ENCODE measurements at places on chromosomes 2 and 18.
A peak's percentile ranks its signal among the peaks of the same experiment; 100 is the strongest.

DNA sequence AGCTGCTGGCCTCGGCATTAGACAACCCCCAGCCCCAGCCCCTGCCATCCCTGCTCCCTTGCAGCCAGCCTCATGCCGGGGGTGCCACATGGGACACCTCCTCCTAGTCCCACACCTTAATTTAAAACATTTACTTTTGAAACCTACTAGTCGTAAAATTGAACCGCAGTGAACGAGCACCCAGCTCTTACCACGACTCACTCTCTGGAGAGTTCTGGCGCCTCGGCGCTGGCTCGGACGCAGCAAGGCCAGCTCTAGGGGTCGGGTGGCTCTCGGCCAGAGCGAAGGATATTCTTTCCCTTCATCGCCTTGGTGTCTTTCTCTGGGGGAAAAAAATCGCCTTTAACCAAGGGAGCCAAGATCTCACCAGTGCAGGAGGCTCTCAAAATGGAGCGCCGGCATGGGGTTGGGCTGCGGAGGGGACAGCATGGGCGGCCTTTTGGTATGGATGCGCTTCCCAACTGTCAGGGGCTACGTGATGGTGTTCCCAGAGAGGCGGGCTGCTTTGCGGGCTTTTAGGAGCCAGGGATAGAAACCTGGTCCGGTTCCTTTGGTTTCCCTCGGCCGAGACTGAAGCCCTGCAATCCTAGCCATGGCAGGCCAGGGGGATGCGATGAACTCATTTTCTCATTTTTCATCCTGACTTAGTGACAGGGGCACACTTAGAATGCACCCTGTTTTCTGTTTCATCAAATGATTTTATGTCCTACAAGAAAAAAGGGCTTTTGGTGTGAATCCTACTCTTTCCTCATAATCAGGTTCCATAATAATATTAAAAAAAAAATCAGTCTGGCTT is 2.0 kb downstream of the HPCAL1 start:
- DNase-seq: no peak

DNA sequence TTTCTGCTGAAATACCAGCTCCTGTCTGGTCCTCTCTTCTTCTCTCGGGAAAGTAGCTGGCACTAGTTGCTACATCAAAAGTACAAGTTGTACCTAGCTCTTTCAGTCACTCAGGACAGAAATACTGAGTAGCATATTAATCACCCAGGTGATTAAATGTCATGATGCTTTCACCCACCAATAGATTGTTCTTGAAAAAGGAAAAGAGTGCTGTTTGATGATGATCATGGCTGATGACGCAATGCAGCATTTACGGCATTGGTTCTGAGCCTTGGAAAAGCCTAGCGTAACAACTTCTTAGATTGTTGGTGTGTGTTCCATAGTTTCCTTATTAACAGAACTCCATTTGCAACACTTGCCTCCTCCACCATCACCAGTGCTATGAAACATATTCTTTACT is 190.7 kb downstream of the CDH7 start:
- no peak for DNase-seq

- DNase-seq: no peak
Measured at GRCh38 chr2:66382091-66382490, 52.8 kb upstream of the MEIS1 start.

- peak; percentile 100 for DNase-seq
Measured at GRCh38 chr2:70142590-70143313, 48.1 kb downstream of the C2orf42 start.

DNA sequence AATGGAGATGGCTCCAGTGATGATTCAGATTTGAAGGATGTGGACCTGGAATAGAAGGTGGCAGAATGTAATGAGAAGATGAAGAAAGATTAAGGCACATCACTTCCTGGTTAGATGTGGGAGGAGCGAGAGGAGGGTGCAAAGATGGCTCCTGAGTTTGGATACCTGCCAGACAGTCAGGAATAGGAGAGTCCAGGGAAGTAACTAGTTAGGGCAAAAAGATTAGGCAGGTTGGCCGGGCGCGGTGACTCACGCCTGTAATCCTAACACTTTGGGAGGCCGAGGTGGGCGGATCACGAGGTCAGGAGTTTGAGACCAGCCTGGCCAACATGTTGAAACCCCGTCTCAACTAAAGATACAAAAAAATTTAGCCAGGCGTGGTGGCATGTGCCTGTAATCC is 5.6 kb downstream of the C2orf74 start:
- no peak for DNase-seq

GRCh38 chr18:741931-742512 is 29.6 kb upstream of the ENOSF1 start:
- peak; percentile 35 for DNase-seq

GRCh38 chr18:35822413-35822812 is 150.1 kb upstream of the RMP24 start:
- no peak for DNase-seq

DNA sequence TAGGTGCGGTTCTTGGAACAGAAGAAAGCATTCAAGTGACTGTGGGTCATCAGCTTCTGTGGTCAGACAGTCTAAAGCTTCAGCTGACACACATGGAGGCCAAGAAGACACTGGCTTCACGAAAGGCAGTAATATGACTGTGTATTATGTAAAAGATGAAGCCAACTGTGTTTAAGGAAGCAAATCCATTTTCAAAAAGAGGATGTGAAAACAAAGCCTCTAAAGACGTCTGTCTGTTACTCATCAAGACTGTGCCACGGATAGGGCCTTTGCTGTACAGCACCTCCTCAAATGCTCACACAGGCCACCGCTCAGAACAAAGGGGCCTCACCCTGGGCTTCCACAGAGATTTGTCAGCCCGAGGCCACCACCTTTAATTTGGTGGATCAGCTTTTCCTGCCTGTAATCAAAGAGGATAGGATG is 21.1 kb upstream of the TMEM163 start:
- DNase-seq: no peak

DNA sequence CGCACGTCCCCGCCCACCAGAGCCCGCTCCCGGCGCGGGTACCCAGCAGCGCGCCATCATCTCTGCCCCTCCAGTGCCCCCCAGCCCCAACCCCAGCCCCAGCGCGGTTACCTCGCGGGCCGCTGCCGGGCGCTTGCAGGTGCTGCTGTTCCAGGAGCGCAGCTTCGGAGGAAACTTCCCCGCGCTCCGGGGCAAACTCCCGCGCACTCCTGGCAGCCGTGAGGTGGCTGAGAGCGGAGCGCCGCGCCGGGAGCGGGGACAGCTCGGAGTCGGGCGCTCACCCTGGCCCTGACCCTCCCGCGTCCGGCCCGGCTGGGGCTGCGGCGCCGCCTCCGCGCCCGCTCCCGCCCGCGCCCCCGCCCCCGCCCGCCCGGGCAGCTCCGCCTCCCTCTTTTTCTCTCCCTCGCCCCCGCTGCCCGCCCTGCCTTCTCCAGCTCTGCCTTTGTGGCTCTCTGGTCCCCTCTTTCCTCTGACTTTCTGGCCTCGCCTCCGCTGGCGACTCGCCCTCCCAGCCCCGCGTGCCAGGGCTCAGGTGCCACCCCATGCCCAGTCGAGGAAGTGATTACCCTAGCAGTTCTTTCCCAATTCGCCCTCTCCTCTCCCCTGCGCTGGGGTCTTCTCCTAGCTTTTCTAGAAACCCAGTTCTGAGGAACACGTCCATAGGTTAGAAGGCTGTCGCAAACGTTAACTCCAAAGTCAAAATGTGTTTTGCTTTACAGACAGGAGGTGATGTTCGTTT is at the start of gene CHST9:
CHST9 (minus strand) TSS at position 284 of the 739 bp plus-strand sequence. CDS start 42,499 bp downstream, outside the sequence.
- DNase-seq: no peak

DNA sequence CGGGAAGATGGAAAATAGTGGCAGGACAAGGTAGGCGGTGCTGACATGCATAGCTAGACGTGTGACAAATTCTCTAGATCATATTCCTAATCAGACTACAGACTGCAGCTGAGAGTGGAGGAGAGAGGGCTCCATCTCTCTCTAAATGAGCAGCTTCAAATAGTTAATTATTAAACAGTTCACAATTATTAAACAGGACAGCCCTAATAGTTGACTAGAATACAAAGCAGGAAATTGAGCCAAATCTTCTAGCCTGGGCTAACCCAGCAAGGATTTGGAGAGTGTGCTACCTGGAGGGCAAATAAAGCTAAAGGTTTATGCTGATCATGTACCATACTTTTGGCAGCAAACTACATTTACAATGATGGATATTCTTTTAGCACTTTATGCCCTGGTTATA is 54.4 kb upstream of the CWC22 start:
- no peak for DNase-seq

GRCh38 chr2:119657466-119658145 is 21.4 kb upstream of the TMEM177 start:
- no peak for DNase-seq

- DNase-seq: no peak
Measured at GRCh38 chr2:116487336-116487735, 1327.2 kb upstream of the DDX18 start.

Data from left lung (tissue), 14 donors.